G401 (cell line): ENCODE measurements at places on chromosomes 1 and 21.
A peak's percentile ranks its signal among the peaks of the same experiment; 100 is the strongest.

GRCh38 chr1:15684468-15685291 lies 560 bp downstream of the PLEKHM2 start:
- peak; percentile 72 for DNase-seq

DNA sequence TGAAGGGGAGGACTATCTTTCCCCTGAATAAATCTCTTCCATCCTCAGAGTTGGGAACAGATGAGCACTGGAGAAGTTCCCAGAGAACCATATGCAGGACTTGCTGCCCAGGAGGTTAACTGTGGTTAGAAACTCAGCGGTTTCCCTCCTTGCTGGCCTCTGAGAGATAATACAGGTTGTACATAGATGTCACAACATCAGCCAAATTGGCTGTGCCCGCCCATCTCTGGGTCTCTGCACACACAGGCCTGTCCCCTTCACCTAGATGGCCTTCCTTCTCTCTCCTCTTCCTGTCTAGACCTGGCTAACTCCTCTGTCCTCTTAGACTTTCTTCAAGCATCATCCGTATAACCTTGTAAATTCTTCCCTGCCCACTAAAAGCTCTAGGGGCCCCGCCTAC lies 5.7 kb downstream of the RGS5 start:
- DNase-seq, result no peak

GRCh38 chr1:201925981-201926645 lies 20.2 kb downstream of the LMOD1 start:
- no peak for DNase-seq

GRCh38 chr1:12402159-12402673 lies 172.4 kb downstream of the VPS13D start:
- no peak for DNase-seq

DNA sequence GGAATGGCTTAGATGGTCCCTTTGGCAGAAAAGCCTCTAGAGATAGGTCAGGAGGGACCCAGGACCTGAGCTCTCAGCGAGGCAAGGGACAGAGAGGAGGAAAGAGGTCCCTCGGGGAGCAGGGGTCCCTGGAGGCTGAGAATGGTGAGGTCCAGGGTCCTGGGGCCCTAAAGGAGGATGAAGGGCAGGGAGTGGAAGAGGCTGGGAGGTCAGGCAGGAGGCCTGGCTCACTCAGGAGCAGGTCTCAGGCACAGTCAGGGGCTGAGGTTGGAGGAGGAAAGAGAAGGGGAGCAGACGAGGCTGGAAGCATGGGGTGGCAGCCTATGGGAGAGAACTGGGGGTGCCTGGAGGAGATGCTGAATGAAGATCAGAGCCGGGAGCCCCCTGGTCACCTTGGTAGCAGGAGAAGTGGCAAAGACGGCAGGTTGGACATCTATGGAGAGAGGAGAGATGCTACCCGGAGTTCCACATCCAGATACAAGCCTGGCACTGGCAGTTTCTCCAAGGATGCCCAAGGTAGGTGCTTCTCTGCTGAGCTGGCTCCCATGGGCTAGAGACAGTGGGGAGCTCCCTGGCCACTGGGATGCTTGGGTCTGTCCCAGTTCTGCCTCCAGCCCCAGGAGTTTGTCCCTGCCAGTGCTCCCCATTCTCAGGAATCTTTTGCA lies 22.6 kb downstream of the IGFN1 start:
- DNase-seq, result no peak

DNA sequence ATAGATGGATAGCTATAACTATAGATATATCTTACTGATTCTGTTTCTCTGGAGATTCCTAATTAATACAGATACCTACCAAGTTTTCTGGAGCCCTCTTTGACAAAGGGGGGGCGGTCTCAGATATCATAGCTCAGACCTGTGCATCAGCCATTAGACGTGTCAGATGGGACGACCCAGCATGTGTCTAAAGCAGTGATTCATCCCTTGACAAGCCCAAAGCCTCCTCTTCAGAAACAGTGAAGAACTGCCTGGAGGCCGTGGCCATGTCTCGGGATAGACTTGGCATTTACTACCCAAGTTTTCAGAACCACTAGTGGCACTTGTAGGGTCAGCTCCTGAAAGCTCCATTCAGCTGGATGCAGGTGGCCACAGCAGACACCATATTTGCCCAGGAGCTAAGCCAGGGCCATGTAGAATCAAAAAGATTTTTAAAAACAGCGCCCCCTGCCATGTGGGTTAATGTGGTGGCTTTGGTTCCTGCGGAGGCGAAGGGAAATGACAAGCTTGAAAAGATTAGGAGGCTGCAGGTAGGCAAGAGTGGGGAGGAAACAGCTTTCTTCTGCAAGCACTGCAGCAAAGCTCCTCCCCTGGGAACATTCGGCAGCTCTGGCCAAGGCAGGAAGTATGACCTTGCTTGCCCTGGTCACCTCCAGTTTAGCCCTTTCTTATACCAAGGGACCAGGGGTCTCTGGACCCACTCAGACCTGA lies 82.2 kb downstream of the FBXO2 start:
- DNase-seq, result no peak

DNA sequence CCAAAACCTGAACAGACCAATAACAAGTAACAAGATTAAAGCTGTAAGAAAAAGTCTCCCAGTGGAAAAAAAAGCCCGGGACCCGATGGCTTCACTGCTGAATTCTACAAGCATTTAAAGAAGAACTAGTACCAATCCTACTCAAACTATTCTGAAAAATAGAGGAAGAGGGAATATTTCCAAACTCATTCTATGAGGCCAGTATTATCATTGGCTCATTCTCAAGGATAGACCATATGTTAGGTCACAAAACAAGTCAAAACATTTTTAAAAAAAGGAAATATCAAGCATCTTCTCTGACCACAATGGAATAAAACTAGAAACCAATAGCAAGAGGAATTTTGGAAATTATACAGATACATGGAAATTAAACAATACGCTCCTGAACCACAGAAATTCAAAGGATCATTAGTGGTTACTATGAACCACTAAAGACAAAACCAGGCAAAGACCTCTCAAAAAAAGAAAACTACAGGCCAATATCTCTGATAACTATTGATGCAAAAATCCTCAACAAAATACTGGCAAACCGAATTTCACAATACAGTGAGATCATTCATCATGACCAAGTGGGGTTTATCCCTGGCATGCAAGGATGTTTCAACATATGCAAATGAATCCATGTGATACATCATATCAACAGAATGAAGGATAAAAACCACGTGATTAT lies 13.9 kb upstream of the IL20 start:
- no peak for DNase-seq

GRCh38 chr1:40708750-40709099 lies 17.2 kb downstream of the NFYC start:
- no peak for DNase-seq

DNA sequence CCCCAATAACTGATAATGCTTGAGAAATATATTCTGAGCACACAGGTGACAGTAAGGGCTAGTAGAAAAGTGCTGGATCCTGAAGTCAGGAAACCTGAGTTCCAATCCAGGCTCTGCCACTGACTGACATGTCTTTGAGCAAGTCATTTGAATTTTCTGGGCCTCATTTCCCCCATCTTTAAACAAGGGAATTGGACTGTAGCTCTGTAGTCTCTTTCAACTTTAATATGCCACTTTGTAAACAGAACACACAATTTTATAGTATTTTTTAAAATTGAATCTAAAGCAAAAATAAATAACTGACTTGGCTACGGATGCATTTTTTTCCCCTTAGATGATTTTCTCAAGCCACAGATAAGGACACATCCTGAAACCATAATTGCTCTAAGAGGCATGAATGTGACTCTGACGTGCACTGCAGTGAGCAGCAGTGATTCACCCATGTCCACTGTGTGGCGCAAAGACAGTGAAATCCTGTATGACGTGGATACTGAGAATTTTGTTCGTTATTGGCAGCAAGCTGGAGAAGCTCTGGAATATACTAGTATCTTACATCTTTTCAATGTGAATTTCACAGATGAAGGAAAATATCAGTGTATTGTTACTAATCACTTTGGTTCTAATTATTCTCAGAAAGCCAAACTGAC lies 37.0 kb downstream of the LRIG2 start:
- DNase-seq, result peak; percentile 11

- DNase-seq, result no peak
Observed at GRCh38 chr1:85060038-85060437, 11.7 kb upstream of the MCOLN3 start.

DNA sequence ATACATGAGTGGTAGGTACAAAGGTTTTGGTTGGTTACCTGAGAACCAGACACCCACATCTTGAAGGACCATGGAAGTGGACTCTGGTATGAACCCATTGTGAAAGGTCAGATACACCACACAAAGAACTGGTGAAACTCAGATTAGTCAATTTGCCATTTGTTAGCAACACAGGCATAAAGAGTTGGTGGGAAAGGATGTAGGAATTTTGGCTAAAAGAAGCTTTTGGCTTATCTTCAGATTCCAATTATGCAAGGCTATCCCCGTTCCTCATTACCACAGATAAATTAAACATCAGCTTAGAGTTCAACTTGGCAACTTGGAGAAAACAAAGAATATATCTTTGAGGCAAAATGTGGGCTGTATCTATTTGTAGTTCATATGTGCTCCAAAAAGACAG lies 87.0 kb upstream of the IRF2BP2 start:
- DNase-seq, result no peak

DNA sequence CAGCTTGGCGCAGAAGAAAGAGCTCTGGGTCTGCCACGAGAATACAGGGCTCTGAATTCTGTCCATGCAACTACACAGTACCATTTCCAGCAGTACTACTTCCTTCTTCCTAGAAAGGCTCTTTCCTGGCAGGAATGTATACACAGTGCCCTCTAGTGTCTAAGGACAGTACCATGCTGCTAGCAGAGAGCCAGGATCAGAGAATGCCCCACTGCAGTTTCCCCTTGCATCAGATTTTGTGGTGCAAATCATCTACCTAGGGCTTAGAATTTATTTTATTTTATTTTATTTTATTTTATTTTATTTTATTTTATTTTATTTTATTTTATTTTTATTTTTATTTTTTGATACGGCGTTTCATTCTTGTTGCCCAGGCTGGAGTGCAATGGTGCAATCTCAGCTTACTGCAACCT lies 50.8 kb downstream of the PAX7 start:
- peak; percentile 36 for DNase-seq

DNA sequence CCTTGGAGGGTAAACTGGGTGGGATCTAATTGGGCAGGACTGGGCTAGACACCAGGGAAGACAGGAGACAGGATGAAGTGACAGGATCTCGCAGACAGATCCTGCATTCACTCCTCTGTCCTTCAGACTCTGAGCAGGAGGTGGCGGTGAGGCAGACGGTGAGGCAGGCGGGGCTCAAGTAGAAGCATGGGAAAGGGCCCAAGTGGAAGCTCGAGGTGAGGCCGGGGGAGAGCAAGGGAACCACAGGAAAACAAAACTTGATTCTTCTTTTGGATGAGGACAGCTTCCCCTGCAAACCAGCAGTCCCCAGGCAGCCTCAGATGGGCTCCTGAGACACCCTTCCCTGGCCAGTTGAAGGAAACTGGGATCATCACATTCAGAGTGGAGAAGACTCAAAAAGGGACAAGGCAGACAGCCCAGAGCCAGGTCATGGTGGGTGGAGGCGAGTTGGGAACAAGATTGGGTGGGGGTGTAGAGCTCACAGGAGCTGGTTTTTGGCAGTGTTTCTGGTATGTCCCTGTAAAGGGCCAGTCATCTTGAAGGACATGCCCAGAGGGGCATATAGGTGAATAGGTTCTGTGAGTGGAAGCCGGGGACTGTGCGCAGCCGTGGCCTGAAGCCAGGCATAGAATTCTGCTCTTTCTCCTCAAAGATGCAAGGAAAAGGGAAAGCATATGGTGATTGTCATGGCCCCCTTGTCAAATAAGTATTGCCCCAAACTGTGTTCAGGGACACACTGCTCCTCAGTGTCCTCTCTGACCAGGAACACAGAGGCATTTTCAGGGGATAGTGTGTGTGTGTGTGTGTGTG lies 18.0 kb downstream of the INKA2 start:
- peak; percentile 12 for DNase-seq

DNA sequence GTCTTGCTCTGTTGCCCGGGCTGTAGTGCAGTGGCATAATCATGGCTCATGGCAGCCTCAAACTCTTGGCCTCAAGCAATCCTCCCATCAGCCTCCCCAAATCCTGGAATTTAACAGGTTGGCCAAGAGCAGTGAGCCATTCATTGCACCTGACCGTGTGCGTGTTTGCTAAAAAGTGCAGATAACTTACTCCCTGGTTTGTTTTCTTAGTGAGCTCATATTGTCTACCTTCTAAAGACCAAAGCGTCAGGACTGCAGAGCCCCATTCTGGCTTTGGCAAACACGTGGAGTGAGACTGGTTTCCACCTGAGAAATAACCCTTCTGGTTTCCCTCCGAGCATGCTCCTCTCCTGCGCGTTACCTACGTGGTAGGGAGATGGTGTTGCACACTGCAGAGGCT lies 32.2 kb upstream of the CA6 start:
- no peak for DNase-seq

GRCh38 chr1:237062976-237063375 lies 21.0 kb downstream of the RYR2 start:
- no peak for DNase-seq

DNA sequence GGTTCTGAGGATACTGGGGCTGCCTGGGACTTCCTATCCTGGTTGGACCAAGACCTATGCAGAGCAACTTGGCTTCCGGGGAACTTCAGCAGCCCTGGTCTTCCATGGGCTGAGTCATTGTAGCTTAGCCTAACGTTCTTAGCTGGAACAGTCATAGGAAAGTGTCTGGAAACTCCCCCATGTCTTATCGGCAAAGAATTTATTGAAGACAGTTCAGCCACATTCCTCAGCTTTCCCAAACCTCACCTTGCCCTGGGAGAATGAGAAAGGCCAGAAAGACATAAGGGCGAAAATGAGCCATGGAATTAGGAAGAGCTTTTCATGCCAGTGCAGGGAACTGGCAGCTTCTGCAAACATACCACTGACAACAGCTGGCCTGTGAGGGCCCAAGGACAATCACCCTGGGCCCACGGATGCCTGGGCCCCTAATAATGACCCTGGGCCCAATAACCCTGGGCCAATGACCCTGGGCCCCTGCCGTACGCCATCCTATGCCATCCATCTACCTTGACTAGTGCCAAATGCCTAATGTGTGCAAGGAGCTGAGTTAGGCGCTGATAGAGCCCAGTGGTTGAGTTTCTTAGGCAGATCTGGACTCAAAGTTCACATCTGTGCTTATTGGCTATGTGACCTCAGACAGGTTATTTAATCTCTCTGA lies 114.4 kb upstream of the GADD45A start:
- no peak for DNase-seq

- DNase-seq, result no peak
Observed at GRCh38 chr1:111992476-111992875, 3.0 kb upstream of the KCND3 start.

DNA sequence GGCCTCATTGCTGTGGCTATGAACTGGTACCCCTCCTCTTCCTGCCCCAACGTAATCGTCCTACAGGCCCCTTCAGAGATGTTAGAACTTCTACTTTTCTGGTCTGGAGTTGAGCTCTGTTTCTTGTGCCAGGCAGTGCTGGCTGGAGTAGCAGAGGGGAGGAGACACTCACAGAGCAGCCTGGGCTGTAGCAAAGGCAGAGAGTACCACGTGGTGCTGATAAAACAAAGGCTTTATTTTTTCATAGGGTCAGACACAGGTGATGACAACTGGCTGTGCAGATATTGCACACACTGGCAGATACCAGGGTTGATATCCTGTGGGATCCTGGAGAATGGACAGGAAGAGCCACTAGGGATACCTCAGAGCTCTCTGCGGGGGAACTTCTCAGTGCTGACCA lies 23.2 kb downstream of the CRCT1 start:
- DNase-seq, result no peak

GRCh38 chr1:112460615-112461014 lies 48.1 kb upstream of the WNT2B start:
- no peak for DNase-seq
